ENCODE measurements at places on chromosomes 2 and 18.

DNA sequence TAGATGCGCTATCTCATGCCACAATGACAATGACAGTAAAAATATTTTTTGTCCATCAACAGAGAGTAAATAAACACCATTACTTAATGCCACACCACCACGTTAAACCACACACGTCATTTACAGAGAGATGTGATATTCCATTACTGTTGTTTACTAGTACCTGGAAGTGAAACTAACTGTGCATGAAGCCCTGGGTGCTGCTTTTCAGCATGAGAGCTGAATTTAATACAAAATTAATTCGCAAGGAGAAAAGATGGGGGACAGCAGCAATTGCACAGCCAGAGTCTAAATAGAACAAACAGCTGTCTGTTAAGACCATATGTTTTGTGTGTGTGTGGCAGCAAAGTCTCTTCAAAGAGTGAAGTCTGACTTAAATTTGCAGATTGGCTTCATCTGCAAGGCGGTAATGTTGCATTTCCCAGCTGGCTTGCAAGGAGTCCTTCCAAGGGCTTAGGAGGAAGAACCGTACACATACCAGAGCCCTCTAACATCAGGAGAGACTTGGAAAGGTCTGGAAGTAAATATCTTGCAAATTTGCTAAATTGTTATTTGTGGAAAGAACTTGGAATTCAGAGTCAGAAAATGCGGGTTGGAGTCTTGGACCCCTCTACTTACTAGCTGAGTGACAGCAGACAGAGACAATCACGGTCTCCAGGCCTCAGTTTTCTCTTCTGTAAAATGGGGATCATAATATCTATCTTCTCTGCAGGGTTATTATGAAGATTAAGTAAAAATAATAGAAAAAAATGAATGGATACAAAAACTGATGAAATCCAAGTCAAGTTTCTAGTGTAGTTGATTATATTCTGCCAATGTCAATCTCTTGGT lies 127.6 kb downstream of the ALPK2 start:
- DNase-seq = no peak

- DNase-seq = no peak
Measured at GRCh38 chr2:129877795-129878775, 101.4 kb upstream of the RAB6C start.

DNA sequence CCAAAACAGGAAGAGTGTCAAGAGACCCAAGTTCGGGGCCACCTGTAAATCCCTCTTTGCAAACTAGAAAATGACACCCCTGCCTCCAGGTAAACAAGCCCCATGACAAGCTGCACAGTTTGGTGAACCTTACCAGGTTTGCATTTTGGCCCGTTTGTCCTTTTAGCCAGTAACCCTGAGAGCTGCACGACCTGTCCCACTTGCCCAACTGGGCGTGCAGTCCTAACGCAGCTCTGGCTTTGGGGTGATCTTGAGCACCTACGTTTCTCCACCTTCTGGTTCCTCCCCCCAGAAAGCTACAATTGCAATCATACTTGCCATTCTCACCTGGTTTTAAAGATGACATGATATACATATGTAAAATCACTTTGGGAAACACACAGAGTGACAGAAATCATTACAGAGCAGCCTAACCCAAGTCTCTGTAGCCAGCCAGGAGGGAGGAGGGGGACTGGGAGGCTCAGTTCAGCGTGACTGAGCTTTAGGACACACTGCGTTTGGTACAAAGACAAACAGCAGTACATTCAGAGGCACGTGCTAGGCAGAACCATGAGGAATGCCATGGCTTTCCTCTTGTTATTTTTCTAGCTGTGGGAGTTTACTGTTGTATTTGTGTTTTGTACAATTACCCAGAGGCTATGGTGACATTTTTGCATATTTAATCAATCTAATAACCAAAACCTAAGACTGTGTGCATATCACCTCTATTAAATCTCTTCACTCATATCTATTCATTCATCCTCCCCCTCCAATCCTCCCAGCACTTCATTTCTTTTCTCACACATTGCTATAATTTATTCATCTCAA lies 304.0 kb downstream of the IRS1 start:
- no peak for DNase-seq

GRCh38 chr2:81981585-81981984 lies 1677.0 kb upstream of the LRRTM1 start:
- no peak for DNase-seq

GRCh38 chr2:70132244-70133126 lies 45.2 kb downstream of the PCBP1 start:
- no peak for DNase-seq

- no peak for DNase-seq
Measured at GRCh38 chr18:34760444-34760843, 50.3 kb downstream of the DTNA start.

- DNase-seq = no peak
Measured at GRCh38 chr2:65751408-65751807, 319.0 kb upstream of the SPRED2 start.

DNA sequence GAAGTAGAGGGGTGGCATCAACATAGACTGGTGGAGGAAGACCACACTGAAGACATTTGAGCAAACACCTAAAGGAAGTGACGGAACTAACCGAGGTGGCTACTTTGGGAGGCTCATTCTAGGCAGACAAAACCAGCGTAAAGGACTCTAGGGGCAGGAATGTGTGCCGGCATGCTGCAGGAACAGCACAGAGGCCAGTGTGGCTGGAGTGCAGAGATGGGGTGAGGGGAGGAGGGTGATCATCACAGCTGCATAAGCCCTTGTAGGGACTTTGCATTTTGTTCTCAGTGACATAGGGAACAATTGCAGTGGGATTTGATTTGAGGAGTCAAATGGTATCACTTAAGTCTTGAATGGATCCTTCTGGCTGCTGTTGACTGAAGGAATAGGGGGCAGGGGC lies 253.5 kb downstream of the NCKAP5 start:
- DNase-seq = no peak

DNA sequence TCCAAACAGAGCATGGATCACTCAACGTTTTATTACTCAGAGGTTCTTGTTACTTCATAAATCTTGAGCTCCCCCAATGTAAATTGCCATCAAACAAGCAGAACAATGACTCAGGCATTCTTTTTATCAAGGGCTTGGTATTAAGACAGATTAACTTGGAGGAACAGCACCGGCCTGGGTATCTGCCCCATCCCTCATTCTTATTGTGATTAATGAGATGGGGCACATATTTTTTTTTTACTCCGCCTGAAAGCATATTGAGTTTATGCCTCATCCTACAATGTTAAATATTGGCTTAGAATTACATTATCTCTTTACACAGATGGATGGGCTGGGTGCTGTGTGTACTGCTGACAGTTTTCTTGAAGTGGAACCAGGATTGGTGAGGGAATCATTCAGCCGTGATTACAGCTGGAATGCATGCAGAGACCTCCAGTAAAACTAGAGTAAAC lies 387.3 kb downstream of the CLIP4 start:
- no peak for DNase-seq

- DNase-seq = no peak
Measured at GRCh38 chr2:157487747-157488146, 43.9 kb upstream of the CYTIP start.

- DNase-seq = no peak
Measured at GRCh38 chr2:161146996-161147395, 13.2 kb upstream of the TANK start.

GRCh38 chr18:29512203-29512602 lies 1335.3 kb upstream of the CDH2 start:
- DNase-seq = no peak

DNA sequence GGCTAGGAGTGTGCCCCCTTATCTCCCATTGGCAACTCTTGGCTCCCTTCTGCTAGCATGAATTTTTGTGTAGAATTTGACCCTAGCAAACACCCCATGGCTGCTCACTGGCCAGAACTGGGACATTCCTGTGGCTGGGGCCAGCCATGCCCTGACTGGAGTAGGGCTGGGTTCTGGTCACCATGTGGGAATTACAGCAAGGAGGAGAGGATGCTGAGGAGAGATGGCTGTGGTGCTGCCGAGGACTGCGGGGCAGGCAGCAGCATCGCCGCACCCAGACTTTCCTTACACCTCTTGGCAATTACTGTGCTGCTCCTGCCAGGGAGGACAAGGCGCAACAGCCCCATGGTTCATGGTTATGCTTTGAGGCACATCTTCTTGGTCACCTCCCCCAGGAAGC lies 12.7 kb downstream of the KCNF1 start:
- no peak for DNase-seq

DNA sequence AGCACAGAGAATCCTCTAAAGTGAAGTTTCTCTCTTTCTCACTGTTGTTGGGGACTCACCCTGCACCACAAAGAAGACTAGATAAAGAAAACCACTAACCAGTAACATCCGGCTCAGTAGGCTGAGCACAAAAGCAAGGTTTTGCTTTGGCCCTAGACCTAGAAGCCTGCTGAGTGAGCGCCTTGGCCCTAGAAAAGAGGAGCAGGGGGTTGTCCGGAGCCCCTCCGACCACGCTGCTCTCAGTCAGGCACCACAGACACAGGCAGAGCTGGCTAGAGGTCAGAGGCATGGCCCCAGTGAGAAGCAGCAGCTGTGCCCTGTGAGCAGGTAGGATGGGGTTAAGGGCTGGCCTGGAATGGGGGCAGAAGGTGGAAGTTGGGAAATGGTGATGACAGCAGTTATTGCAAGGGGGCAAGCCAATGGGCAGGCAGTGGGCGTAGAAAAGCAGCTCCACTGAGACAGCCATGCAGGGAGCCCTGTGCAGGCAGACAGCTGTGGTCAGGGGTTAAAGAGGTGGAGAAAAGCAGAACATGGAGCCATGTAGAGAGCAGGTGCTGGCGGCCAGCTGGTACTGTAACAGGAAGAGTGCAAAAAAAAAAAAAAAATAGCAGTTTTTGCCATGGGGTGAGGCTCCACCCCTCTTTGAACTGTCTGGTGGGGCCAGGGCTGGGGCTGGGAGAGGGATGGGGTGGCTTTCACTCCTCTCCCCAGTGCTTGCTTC lies 36.9 kb upstream of the SLC14A1 start:
- no peak for DNase-seq

- no peak for DNase-seq
Measured at GRCh38 chr2:53784436-53784835, 2.3 kb downstream of the ASB3 start.

- no peak for DNase-seq
Measured at GRCh38 chr2:154532763-154533162, 165.7 kb upstream of the KCNJ3 start.

GRCh38 chr2:111995148-111995547 lies 59.9 kb upstream of the TMEM87B start:
- DNase-seq = no peak

- DNase-seq = no peak
Measured at GRCh38 chr2:31011587-31011986, 126.7 kb downstream of the GALNT14 start.

DNA sequence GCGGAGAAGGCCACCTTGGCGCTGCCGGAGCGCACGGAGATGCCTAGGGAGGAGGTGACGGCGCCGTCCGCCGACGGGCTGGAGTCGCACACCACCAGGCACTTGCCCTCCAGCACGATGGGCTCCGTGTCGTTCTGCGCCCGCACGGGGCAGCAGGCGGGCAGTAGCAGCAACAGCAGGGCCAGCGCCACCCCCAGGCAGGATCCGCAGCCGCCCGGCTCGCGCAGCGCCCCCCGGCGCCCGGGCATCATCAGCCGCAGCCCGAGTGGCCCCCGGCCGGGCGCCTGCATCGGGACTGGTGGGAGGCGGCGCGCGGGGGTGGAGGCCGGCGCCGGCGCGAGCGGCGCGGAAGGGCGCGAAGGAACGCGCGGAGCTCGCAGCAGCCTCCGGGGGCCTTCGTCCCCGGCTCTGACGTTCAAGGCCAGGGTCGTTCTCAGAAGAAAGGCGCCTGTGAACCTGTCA lies 2.2 kb downstream of the CBLN2 start:
- DNase-seq = no peak

DNA sequence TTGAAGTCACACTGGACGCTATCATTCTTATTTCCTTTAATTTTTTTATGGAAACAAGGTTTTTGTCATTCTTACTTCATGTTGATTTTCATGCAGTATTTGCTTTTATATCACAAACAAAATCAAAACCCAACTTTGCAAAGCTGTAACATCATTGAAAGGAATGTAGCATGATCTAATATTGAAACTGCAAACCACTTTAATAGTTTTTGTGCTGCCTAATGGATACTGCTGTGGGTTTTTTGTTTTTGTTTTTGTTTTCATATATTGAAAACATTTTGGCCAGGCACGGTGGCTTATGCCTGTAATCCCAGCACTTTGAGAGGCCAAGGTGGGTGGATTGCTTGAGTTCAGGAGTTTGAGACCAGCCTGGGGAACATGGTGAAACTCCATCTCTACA lies 81.6 kb downstream of the MAP2 start:
- no peak for DNase-seq

GRCh38 chr2:8455236-8456150 lies 226.4 kb upstream of the ID2 start:
- DNase-seq = no peak

GRCh38 chr2:190458352-190459107 lies 50.4 kb downstream of the MFSD6 start:
- no peak for DNase-seq

- no peak for DNase-seq
Measured at GRCh38 chr2:171883275-171883893, 10.7 kb downstream of the SLC25A12 start.

All from stimulated activated CD8-positive, alpha-beta memory T cell treated with anti-CD3 and anti-CD28 coated beads, Interleukin-15, amount 100 ng/mL, for 48 hours (primary cell).